Spleen (tissue), 13 donors: ENCODE measurements at places on chromosomes 1 and 21.

DNA sequence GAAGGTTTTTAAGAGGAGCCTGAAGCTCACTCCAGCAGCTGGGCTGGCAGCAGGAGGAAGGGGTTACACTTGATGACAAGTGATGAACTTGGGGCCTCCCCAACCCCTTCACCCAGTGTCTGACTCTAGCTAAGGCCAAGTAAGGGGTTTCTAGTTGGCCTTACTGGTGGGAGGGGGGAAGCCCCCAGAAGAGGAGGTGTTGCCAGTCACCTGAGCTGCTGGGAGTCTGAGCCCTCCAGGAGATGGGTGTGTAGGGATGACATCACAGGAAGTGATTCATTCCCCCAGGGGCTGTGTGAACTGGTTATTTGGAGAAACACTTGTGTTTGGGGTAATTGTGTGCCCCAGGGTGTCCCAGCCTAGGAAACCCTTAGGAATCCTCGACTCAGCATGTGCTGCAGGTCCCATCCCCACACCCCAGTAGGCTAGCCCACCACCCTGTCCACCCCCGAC is 3.1 kb downstream of the PADI1 start:
- no peak for DNase-seq

GRCh38 chr1:84165601-84166000 is 21.5 kb downstream of the PRKACB start:
- DNase-seq, result no peak

- no peak for DNase-seq
Observed at GRCh38 chr1:19273106-19273843, 15.3 kb downstream of the AKR7A3 start.

DNA sequence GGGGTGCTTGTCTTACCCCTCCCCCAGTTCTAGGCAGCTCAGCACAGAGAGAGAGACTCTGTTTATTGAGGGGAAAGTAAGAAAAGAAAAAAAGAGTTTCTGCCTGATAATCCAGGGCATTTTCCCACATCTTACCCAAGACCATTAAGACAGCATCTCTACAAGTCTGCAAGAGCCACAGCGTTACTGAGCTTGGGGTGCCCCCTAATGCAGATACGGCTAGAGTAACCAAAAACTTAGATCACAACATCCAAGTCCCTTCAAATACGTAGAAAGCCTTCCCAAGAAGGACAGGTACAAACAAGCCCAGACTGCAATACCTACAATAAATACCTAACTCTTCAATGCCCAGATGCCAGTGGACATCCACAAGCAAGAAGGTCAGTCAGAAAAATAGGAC is 6.2 kb upstream of the TEX50 start:
- no peak for DNase-seq

- no peak for DNase-seq
Observed at GRCh38 chr1:54028306-54029251, 10.6 kb upstream of the LDLRAD1 start.

GRCh38 chr1:236154671-236155398 is 12.5 kb downstream of the GPR137B start:
- DNase-seq, result no peak

- no peak for DNase-seq
Observed at GRCh38 chr21:43665879-43666278, 6.5 kb downstream of the RRP1B start.

DNA sequence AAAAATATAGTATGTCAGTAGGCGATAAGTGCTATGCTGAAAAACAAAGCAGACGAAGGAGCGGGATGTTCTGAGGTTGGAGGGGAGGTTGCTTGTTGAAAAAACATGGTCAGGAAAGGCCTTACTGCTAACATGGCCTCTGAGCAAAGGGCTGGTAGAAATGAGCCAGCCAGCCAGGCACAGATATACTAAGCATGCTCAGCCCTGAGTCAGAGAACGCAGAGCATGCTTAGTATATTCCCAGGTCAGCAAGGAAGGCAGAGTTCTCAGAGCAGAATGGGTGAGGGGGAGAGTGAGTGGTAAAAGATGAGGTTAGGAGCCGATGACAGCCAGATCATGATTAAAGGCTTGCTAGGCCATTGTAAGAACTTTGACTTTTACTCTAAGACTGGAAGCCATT is 36.7 kb downstream of the ZBTB40 start:
- DNase-seq, result no peak

- no peak for DNase-seq
Observed at GRCh38 chr1:230124186-230125128, 57.4 kb downstream of the GALNT2 start.

DNA sequence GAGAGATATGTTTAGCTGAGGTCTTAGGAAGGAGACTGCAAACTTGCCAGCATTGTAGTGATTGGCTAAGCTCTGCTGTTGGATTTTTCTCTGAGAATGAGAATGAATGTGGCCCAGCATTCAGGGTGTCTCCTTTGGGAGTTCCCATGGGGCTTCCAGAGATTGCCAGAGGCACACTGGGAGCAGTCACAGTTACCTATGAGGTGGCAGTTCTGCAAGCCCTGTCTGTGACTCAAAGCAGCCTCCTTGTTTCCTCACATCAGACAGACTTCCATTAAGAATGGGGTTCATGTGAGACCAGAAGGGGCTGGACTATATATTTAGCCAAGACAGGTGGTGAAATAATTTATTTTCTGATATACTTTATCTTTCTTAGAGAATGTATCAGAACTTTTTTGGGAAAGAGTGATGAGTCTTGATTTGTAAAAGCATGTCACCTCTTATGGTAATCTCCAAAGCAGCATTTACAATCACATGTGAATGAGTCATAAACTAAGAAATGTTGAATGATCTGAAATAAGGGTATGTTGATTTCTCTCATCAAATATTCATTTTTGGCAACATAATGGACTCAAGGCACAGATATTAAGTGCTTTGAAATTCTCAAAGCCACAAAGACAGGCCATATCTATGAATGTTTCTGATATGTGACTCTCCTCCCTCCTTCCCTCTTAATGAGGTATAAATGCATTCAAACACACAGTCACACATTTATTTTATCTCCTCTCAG is 9.5 kb upstream of the SLC19A2 start:
- DNase-seq, result no peak

DNA sequence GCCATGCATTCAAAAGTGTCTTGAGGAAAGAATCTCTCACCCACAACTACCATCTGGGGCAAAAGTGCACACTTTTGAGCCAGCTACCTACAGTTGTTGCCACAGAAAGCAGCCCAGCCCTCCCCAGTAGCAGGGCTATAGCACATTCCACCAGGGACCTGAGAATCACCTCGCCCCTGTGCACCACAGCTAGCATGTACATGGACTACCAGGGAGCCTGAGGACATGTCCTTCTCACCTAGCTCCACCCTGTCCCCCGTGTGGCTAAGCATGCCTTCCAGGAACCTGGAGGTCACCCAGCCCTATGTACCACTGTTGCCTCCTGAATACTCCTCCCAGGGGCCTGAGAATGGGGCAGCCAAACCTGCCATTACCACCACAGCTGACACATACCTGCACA is 16.9 kb downstream of the SPRR2G start:
- no peak for DNase-seq

GRCh38 chr1:207006914-207007313 is 25.6 kb downstream of the C1orf116 start:
- no peak for DNase-seq

GRCh38 chr21:15071009-15071408 is 6.2 kb upstream of the NRIP1 start:
- DNase-seq, result peak; percentile 48

- no peak for DNase-seq
Observed at GRCh38 chr1:212294983-212295382, 9.8 kb downstream of the PPP2R5A start.

GRCh38 chr1:200866521-200866920 is 6.3 kb upstream of the GPR25 start:
- DNase-seq, result no peak

GRCh38 chr1:22920026-22920733 is 52.5 kb downstream of the LACTBL1 start:
- DNase-seq, result no peak

- DNase-seq, result no peak
Observed at GRCh38 chr1:119040906-119041305, 52.8 kb upstream of the TBX15 start.

GRCh38 chr1:153262070-153262366 is 2.5 kb downstream of the LORICRIN start:
- no peak for DNase-seq

- DNase-seq, result peak; percentile 94
Observed at GRCh38 chr1:183472488-183473216, at the start of gene SMG7. Gene SMG7, plus strand, starts transcription at chr1:183472499. Its CDS starts 122 bp downstream, at chr1:183472621.

- no peak for DNase-seq
Observed at GRCh38 chr1:174916846-174917245, 82.9 kb upstream of the CACYBP start.

DNA sequence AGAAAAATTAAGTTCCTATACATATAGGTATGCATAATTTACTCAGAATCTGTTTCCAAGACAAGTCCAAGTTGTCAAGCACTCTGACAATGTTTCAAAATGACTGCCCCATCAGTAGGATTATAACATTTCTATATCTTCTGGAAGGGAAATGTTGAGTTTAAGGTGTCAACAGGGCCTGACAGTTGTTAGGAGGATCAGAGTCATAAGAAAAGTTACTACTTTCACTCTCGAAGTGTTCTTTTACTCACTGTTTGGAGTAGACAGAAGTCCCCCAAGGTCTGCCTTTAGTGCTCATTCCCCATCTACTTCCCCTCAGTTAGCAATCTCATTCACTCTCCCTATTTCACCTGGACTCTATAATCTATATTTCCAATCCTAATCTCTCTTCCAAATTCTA is 20.6 kb upstream of the MAGI3 start:
- no peak for DNase-seq

- peak; percentile 82 for DNase-seq
Observed at GRCh38 chr1:67307251-67308060, at the start of gene IL12RB2. Gene IL12RB2, plus strand, starts transcription at chr1:67307873. Its CDS starts 12,496 bp downstream, at chr1:67320369.

DNA sequence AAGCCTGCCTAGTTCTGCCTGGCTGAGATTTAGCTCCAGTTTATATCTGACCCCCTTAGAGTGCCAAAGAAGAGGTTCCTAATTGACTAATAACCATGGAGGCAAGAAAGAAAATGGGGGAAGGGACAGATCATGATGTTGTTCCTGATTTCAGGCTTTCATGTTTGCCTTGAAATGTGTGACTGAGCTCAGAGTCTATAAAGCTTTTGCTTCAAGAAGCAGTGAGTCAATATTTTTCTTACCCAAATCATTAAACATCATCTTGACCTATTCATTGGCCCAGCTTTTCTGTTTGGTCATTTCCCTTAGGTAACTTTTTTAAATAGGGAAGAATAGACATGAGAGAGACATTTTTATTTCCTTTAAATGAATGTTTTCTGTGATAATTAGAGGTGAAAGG is 55.9 kb downstream of the HHAT start:
- no peak for DNase-seq
